ENCODE measurements at places on chromosomes 4 and X. TPM values are rescaled to one million over a fixed set of nuclear protein-coding genes. Genes with fewer than 3 reads are reported as not detected.

Gene PRDM8
- 29.3 TPM for total RNA-seq

Gene GABRA4
- total RNA-seq: not detected

Gene CT83
- not detected for total RNA-seq

Gene IDS
- 85.2 TPM for total RNA-seq

Gene ARHGAP24
- 78.0 TPM for total RNA-seq

Gene LAS1L
- total RNA-seq: 23.9 TPM

Gene NSG1
- total RNA-seq: 1.3 TPM

Gene SERTM2
- 0.57 TPM for total RNA-seq

Gene UGT2B10
- not detected for total RNA-seq

Gene ING2
- 6.6 TPM for total RNA-seq

Gene STOX2
- 0.57 TPM for total RNA-seq

Gene OPN1MW2
- not detected for total RNA-seq

Gene SCLT1
- total RNA-seq: 5.5 TPM

Gene CCDC110
- 0.29 TPM for total RNA-seq

Gene GABRG1
- not detected for total RNA-seq

Gene MRFAP1L1
- 36.1 TPM for total RNA-seq

Gene TMPRSS11F
- not detected for total RNA-seq

Gene XK
- not detected for total RNA-seq

Gene PI4K2B
- total RNA-seq: 12.7 TPM

Measured in placental pericyte (primary cell).